Amniotic stem cell (primary cell): ENCODE measurements at places on chromosomes 3 and 15.

GRCh38 chr3:119304201-119304713 is 10.1 kb downstream of the ARHGAP31 start:
- DNase-seq: no peak

- no peak for DNase-seq
These were observed 19.6 kb upstream of the DGKG start for GRCh38 chr3:186381424-186382216.

- no peak for DNase-seq
These were observed 43.7 kb downstream of the LRRC49 start for GRCh38 chr15:70936326-70936725.

DNA sequence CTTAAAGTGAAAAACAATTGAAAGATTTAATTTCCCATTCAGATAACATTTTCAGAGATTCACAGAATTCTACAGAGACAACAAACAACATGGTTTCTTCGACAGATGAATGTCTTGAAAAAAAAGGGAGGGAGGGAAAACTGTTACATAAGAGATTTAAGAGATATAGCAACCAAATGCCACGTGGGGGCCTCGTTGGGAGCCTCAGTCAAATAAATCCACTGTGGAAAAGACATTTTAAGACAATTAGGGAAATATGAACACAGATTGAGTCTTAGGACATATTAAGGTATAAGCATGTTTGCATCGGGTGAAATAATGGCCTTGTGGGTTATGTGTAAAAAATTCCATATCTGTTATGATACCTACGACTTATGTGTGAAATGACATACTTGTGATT is 5.0 kb upstream of the PRRT3 start:
- no peak for DNase-seq

- no peak for DNase-seq
These were observed 235.9 kb upstream of the ST8SIA2 start for GRCh38 chr15:92157666-92158298.

DNA sequence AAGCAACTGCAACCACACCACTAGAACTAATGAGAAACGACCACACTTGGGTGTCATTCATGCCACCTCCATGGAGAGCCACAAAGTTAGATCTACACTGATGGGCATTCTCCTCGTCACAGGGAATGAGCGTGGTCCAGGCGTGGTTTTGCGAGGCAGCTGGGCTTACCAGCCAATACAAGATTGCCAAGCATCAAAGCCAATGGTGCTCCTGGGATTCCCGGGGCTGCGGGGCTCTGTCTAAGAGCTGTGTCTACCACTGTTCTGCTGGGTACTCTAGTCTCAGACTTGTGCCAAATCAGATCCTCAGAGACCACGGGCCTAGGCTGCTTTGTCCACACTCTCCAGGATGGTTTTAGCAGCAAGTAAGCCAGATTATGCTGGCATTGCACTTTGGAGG is 43.8 kb downstream of the RAB6B start:
- no peak for DNase-seq

GRCh38 chr3:173553635-173554280 is 156.2 kb downstream of the NLGN1 start:
- DNase-seq: peak; percentile 18

DNA sequence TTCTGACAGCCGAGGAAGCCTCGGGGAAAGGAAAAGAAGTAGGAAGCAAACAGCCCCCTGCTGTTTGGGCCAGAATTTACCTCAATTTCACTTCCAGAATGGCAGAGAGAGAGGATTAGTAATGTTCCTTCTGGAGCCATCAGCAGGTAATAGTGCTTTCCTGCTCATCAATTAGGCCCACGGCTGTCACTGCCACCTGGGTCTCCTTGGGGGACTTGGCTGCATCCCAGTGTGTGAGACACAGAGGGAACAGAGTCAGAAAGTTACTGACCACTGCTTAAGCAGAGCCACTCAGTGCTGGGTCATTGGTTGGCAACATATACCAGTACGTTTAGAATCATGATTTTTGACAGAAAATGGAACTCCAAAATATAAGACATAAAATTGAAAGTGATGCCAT is 397.0 kb downstream of the EPHA3 start:
- DNase-seq: no peak

- DNase-seq: no peak
These were observed 141.7 kb downstream of the ITPR1 start for GRCh38 chr3:4634894-4635293.
